SJCRH30 (cell line): ENCODE measurements at places on chromosomes 16 and 17. TPM values are rescaled to one million over a fixed set of nuclear protein-coding genes. Genes with fewer than 3 reads are reported as not detected.

- peak; percentile 47 for DNase-seq
These were observed 130.5 kb downstream of the NPIPB5 start for GRCh38 chr16:22641131-22641628.

- DNase-seq: no peak
These were observed 320 bp downstream of the SPAG9 start for GRCh38 chr17:51120357-51120738.

DNA sequence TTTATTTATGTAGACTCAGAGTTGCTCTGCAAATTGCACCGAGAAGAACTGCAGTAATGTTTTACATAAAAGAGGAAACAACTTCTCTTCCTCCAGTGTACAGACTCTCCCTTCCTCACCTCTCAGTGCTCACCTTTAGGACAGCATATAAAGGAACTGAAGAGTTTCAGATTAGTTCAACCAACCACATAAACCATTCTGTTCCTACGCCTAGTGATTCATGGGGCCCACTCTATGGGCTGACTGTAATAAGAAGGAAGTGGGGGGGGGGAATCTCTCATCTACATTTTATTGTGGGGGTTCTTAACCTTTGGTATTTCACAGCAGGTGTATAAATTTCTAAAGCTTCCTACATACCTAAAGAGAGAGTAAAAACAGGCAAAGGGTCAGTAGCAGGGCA lies 18.3 kb downstream of the ZSWIM7 start:
- DNase-seq: no peak

GRCh38 chr16:55222486-55222885 lies 101.5 kb upstream of the IRX6 start:
- no peak for DNase-seq

DNA sequence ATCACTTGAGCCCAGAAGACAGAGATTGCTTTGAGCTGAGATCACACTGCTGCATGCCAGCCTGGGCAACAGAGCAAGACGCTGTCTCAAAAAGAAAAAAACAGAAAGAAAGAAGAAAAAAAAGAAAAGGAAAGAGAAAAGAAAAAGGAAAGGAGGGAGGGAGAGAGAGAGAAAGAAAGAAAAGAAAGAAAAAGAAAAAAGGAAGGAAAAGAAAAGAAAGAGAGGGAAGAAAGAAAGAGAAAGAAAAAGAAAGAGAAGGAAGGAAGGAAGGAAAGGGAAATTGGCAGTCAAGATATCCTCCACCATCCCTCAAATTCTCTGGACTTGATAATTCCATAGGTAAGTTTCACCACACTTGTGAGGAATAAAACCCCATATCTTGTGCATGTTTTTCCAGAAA lies 71.4 kb upstream of the WSB1 start:
- DNase-seq: no peak

DNA sequence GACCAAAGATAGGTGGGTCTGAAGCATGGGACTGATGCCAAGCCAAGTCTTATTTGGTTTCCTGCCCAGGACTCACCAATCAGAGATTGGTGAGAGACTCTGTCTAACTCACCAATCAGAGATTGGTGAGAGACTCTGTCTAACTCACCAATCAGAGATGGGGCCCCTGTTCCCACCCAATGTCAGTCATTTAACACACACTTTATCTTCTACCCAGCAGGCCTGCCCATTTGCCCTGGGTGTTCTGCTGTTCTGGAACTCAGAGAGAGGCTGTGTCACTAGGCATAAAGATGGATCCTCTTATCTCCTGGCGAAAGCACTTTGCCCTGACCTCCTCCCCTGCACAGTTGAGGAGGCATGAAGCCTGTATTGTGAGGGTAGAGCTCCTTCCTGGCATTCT lies 5.4 kb upstream of the RHOT1 start:
- DNase-seq: no peak

DNA sequence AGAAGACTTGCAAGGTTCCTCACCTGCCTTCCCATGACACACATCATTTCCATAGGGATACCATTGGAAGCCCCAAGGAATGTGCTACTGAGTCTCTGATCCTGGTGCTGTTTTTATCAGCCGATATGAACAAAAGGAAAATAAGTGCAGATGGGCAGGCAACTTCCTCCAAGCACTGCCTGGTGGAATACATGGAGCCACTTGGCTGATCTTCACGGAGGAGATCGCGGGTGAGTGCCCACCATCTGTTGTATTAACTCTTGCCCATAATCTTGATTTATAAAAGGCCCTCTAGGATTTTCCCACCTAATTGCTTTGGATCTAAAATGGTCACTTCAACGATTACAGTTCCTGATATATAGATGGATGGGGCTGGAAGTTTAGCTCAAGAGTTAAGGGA lies 24.7 kb upstream of the CDRT15 start:
- no peak for DNase-seq

- DNase-seq: peak; percentile 44
These were observed 50.5 kb upstream of the AMZ2 start for GRCh38 chr17:68197091-68197996.

GRCh38 chr16:78249832-78250231 lies 150.4 kb downstream of the WWOX start:
- no peak for DNase-seq

GRCh38 chr17:35898283-35899070 lies 18.3 kb upstream of the CCL5 start:
- no peak for DNase-seq

DNA sequence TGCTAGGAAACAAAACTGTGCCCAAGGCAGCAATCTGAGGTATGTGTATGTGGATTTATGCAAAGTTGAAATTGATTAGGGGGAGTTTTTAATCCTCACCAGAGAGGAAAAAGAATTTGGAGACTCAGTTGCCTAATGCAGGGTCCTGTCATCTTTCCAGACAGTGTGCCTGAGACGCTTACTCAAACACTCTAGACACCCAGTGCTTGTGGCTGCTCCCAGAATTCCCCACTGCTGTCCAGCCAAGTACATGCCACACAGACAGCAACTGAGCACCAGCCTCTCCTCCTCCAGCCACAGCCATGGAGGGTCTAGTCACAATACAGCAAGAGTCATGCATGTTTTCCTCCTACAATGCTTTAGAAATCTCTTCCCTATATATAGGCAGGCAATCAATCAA lies 118.1 kb downstream of the HIC1 start:
- DNase-seq: no peak

DNA sequence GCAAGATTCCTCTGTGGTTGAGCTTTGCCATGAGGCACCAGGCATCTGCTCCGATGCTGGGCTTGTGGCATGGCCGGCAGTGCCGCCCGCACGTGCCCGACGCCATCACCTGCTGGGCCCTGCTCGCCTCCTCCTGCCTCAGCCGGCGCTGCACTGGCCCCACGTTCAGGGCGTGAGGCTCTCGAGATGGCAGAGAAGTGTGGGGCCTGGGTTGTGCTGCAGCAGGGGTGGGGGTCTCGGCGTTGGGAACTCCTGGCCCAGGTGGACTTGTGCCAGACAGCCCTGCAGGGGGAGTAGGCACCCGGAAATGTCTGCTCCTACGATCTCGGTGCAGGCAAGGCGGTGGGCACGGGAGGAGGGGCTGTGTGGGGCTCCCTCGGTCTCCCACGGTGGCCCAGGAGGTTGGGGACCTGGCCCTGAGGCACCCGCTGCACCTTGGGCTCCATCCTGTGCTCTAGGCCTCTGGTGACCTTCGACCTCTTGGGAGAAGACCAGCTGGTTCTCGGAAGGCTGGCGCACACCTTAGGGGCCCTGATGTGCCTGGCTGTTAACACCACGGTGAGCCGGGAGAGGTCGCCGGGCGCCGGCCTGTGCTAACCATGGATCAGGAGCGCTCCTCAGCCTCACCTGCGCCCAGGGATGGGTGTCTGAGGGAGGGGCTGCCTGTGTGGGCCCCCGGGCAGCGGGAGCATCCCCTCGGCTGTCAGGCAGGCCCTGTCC lies 13.5 kb downstream of the TELO2 start:
- no peak for DNase-seq

DNA sequence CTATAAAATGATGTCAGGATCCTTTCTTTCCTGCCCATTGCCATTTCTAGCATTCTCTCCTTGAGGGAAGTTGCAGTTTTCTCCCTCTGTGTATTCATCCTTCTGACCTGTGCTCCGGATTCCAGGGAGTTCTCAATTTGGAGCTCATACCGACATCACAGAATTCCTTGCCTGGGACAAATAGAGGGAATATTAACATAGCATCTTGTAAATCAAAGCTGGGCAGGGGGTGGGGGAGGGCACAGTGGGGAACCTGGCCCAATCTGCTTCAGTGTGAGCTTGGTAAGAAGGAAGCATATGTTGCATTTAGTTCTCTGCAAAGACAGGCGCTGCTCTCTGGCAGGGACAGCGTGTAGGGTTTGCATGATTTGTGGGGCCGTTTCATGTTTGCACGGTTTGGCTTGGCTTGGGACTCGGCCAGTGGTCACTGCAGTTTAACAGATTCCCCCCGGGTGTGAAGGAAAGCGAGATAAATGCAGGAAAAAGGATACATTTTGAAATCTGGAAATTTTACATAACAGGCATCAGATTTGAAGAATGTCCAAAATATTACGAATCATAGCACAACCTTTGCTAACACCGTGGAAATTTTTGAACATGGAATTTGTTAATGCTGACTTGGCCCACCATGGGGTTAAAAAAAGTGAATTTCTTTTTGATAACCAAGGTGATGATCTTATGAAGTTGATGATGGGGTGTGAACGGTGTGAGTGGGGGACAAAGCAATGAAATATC lies 178.0 kb downstream of the WWOX start:
- no peak for DNase-seq

- no peak for DNase-seq
These were observed 12.8 kb upstream of the SLC38A8 start for GRCh38 chr16:84055366-84055765.

- DNase-seq: no peak
These were observed 8.3 kb downstream of the UBE2G1 start for GRCh38 chr17:4358154-4358553.

DNA sequence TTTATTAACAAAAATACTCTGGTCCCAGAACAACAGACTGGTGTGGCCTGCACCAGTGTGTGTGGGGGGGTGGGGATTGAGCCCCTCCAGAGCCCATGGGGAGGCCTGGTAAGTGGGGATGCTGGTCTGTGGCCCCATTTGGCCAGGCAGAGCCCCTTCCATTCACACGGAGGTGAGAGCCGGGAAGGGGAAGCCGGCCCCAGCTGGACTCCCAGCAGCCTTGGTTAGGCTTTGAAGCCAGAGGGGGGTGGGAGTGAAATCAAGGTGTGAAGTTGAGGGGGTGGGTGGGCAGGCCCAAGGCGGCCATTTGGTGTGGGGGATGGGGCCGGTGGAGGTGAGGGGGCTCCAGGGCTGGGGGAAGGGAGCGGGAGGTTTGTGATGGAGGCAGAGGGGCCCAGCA lies 5.9 kb downstream of the TBX6 start:
- DNase-seq: no peak

DNA sequence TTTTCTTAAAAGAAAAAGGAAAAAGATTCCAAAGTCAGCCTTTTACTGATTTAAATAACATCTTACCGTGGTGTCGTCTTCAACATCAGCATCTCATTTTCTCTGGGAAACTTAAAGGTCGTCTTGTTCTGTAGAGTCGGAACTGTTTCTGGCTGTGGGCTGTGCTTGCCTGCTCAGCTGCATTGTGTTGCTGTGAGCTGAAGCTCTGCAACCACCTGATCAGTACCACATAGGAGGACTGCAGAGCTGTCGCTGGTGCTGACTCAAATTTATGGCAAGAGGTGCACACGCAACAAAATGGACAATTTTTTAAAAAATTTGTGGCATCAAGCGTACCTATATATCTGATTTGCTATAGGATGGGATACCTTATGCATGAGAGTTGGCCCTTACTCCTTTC lies at the start of gene OMG:
Gene OMG (minus strand): TSS at position 150 of the 400 bp plus-strand sequence. CDS start 908 bp downstream, outside the sequence.
- DNase-seq: no peak

DNA sequence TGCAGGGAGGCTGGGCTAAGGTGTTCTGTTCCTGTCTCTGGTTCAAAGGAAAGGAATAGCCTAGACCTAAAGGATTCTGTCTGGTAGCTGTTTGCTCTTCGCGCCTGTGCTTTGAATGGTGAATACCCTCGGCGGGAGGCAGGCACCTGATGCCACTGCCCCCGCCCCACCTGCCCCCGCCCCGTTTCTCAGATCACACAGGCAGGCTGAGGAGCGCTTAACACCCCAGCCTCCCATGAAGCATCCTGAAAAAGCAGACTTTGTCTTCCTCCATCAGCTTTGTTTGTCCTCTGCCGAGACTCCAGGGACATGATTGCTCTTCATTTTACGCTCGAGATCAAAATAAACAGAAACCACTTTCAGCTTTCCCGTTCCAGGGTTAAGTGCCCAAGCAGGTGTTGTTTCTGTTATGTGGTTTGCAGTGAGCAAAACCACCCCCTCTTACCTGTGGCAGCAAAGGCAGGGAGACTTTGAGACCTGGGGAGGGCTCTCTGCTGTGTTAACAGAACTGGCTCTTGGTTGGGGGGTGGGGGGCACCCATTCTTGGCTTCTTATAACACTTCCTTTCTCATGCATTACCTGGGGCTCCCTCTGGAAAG lies 452.1 kb downstream of the WWOX start:
- DNase-seq: no peak

GRCh38 chr17:15269780-15270089 lies 4.6 kb upstream of the PMP22 start:
- peak; percentile 29 for DNase-seq

- no peak for DNase-seq
These were observed 62.3 kb downstream of the SMURF2 start for GRCh38 chr17:64599827-64600226.

GRCh38 chr16:72124761-72125634 lies 31.4 kb downstream of the DHX38 start:
- DNase-seq: peak; percentile 81

GRCh38 chr16:19746561-19746960 lies 28.5 kb downstream of the IQCK start:
- peak; percentile 39 for DNase-seq

- no peak for DNase-seq
These were observed 23.2 kb downstream of the USP43 start for GRCh38 chr17:9668517-9668916.

- peak; percentile 14 for DNase-seq
These were observed 24.4 kb downstream of the IRF8 start for GRCh38 chr16:85923153-85924021.

GRCh38 chr17:60934723-60935122 lies 257.1 kb downstream of the BCAS3 start:
- DNase-seq: no peak

CETP gene
- total RNA-seq: 0.14 TPM in 1 of 2 replicates, not detected in the other

ABCC6 gene
- 1.5 and 1.7 TPM in 2 replicates for total RNA-seq

PHOSPHO1 gene
- total RNA-seq: 0.43 TPM in 1 of 2 replicates, not detected in the other

G6PC1 gene
- not detected in 2 replicates for total RNA-seq

WDR90 gene
- total RNA-seq: 10.5 and 18.3 TPM in 2 replicates

PYY gene
- not detected in 2 replicates for total RNA-seq

HGS gene
- total RNA-seq: 88.6 and 103 TPM in 2 replicates

TBC1D28 gene
- 0.16 and 0.38 TPM in 2 replicates for total RNA-seq

GP1BA gene
- not detected in 2 replicates for total RNA-seq

NGFR gene
- total RNA-seq: 104 and 105 TPM in 2 replicates

RNF43 gene
- total RNA-seq: not detected in 2 replicates
